Caco-2 (cell line): ENCODE measurements at places on chromosomes 11 and 22. TPM values are rescaled to one million over a fixed set of nuclear protein-coding genes. Genes with fewer than 3 reads are reported as not detected.

TMEM218 gene
- total RNA-seq: 15.5 and 20.3 TPM in 2 replicates

SMTNL1 gene
- total RNA-seq: 0.18 TPM in 1 of 2 replicates, not detected in the other

MMP8 gene
- total RNA-seq: not detected in 2 replicates

MYEOV gene
- 0.52 TPM in 1 of 2 replicates, not detected in the other for total RNA-seq

TPCN2 gene
- total RNA-seq: 59.5 and 63.6 TPM in 2 replicates
